Ascending aorta (tissue), 2 donors: ENCODE measurements at places on chromosomes 16 and 17. TPM values are rescaled to one million over a fixed set of nuclear protein-coding genes. Genes with fewer than 3 reads are reported as not detected.

The OTOP3 gene
- not detected for total RNA-seq

The DCAKD gene
- 5.0 TPM for total RNA-seq

The ACAP1 gene
- total RNA-seq: 12.0 TPM

The RRN3 gene
- total RNA-seq: 4.8 TPM

- DNase-seq: no peak
Measured at GRCh38 chr16:2237493-2238149, 1.4 kb downstream of the DNASE1L2 start.

GRCh38 chr17:53560953-53561352 lies 261.8 kb upstream of the KIF2B start:
- DNase-seq: no peak

DNA sequence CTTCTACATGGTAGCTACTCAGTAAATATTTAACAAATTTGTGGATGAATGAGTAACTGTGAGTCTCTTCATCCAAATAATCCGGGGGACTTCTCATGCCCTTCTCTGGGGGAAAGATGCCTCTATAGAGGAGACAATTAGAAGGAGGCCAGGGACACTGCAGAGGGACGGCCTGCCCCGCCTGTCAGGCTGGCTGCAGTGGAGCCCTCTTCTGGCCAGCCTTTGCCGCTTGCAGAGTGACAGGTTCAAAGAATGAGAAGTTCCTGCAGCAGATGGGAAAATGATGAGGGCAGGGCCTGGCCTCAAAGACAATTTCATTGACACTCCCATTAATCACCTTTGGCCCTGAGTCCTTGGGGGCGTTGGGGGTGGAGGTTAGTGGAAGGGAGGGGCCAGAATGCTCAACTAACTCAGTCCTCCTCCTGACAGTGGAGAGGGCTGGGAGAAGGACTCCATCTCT lies 339.0 kb downstream of the MAF start:
- DNase-seq: no peak

DNA sequence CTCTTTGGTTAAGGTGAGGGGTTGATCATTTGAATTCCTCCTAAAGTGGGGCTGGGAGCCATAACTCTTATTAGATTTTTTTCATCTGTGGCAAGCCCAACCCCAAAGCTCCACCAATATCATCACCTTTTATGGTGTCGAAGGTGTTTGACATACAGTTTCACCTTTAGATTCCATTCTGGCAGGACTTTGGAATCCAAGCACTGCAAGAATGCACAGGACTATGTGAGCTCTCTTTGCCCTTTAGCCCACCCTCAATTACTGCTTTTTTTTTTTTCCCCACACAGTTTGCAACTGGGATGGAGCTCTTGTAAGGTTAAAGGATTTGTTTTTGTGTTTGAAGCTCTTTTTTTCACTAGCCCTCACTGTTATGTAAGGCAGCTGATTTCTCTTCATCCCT lies 154.0 kb upstream of the KCNJ16 start:
- DNase-seq: no peak

DNA sequence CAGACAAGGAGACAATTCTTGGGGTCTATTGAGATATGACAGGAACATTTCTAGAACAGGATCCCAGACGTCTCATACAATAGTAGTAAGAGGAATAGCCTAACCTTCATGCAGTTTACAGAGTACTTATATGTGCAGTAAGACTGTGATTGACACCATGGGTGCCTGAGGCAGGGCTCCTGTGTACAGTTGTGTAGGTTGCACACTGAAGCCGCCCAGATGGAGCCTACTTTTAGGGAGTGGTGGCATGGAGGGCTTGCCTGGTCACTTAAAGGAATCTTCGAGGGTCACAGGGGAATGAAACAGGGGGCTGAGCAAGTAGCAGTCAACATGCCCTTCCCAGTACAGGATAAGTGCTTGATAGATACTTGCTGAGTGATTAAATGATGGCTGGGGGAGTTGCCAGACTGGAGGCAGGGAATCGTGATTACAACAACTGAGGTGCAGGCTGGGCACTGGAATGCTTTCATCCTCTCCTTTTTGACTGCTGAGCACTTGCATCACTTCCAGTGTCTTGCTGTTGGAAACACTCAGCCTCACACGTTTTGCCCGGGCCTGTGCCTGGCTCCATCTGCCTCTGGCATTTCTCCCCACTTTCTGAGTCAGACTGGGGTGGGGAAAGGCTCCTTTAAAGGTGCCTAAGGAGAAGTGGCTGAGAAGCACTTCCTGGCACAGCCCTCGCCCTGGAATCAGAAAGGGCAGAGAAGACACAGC lies 71.0 kb downstream of the COPRS start:
- peak; percentile 51 for DNase-seq

- DNase-seq: no peak
Measured at GRCh38 chr16:52578007-52578828, 31.3 kb upstream of the TOX3 start.

- no peak for DNase-seq
Measured at GRCh38 chr17:65115839-65116238, 21.3 kb upstream of the RGS9 start.

DNA sequence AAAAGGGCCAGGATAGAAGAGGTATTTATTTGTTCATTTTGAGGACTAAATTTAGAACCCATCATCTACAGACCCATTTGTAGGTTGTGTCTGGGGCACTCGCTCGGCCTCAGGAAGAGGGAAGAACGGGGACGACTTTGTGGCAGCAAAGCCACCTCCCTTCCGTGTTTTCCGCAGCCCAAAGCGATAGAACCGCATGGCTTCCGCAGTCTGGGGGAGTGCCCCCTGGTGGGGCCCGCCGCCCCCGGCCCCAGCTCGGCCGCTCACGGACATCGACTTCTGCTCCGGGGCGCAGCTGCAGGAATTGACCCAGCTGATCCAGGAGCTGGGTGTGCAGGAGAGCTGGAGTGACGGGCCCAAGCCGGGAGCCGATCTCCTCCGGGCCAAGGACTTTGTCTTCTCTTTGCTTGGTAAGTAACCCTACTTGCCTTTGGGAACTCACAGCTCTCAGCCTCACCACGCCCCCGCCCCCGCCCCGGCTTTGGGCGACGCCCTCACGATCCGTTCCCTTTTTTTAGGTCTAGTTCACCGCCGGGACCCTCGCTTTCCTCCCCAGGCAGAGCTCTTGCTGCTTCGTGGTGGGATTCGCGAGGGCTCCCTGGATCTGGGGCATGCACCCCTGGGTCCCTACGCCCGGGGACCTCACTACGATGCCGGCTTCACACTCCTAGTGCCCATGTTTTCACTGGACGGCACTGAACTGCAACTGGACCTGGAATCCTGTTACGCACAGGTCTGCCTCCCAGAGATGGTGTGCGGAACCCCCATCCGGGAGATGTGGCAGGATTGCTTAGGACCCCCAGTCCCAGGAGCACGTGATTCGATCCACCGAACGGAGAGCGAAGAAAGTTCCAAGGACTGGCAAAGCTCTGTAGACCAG lies 681 bp downstream of the TMEM102 start:
- DNase-seq: peak; percentile 74

GRCh38 chr16:3022208-3022683 lies 1.5 kb downstream of the HCFC1R1 start:
- DNase-seq: peak; percentile 84
